ENCODE measurements at places on chromosomes 2 and 18. TPM values are rescaled to one million over a fixed set of nuclear protein-coding genes. Genes with fewer than 3 reads are reported as not detected.

The KIF3C gene
- total RNA-seq = 23.3 TPM

The TEX44 gene
- not detected for total RNA-seq

The MATN3 gene
- 1.3 TPM for total RNA-seq

The TMEM185B gene
- total RNA-seq = 33.7 TPM

The CYRIA gene
- 33.7 TPM for total RNA-seq

The SLC4A5 gene
- total RNA-seq = not detected

The SERPINB3 gene
- 0.17 TPM for total RNA-seq

The UGT1A4 gene
- not detected for total RNA-seq

The TCF23 gene
- not detected for total RNA-seq

The GCFC2 gene
- total RNA-seq = 16.3 TPM

The STAT1 gene
- 120 TPM for total RNA-seq

The MGAT4A gene
- total RNA-seq = 89.5 TPM

The ZSWIM2 gene
- not detected for total RNA-seq

The GAL3ST2 gene
- not detected for total RNA-seq

The NPPC gene
- 0.17 TPM for total RNA-seq

The SERPINB2 gene
- not detected for total RNA-seq

The EIF2B4 gene
- 29.3 TPM for total RNA-seq

The ABCG8 gene
- total RNA-seq = not detected

The LRRTM1 gene
- total RNA-seq = not detected

The C2orf78 gene
- total RNA-seq = not detected

The PIEZO2 gene
- 342 TPM for total RNA-seq

The IL37 gene
- total RNA-seq = not detected

The SIX3 gene
- not detected for total RNA-seq

The CD28 gene
- total RNA-seq = 0.05 TPM

The NLRC4 gene
- not detected for total RNA-seq

The CFAP53 gene
- 0.14 TPM for total RNA-seq

The CDCA7 gene
- total RNA-seq = 13.2 TPM

The SCN9A gene
- total RNA-seq = 0.56 TPM

The TBR1 gene
- not detected for total RNA-seq

The ST8SIA3 gene
- total RNA-seq = not detected

Measured in dermis blood vessel endothelial cell (primary cell).